ENCODE measurements at places on chromosomes 13 and 19. TPM values are rescaled to one million over a fixed set of nuclear protein-coding genes. Genes with fewer than 3 reads are reported as not detected.
A peak's percentile ranks its signal among the peaks of the same experiment; 100 is the strongest.

Gene EPSTI1
- total RNA-seq = 68.1 TPM

Gene ICAM1
- total RNA-seq = 10.7 TPM

Gene SIAH3
- not detected for total RNA-seq

GRCh38 chr13:108786456-108787200 is 157.2 kb downstream of the MYO16 start:
- no peak for DNase-seq

DNA sequence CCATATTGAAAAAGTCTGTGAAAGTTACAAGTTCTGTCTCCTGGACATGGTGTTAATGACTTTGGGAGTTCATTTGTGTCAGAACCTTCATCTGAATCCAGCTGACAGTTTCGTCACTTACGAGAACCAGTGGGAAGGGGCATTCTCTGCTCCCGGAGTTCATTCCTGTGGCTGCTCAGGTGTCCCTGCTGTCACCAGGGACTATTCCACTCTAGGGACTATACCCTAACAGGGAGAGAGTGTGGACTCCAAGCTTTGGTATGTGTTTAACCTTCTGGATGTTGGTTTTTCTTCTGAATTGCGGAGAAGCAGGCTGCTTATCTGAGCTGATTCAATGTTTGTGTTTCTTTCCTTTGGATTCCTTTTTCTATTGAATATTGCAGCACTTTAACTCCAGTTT is 12.4 kb upstream of the ZNF709 start:
- DNase-seq = no peak

DNA sequence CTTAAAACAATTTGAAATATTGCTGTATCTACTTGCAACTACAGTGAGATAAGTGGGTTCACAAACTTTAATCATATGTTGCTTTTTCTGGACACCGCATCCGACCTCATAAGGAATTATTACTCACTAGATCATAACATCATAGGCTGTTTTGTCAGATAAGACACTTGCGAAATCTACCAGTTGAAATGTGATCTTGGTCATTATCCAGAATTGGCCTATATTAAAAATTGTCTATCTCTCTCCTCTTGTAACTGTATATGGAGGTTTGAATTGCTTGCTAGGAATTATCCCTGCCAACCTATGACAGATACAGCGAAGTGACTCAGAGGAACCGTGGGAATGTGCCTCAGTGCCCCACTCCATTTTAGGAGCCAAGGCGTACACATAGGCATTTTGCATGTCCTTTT is 117.0 kb upstream of the POSTN start:
- DNase-seq = no peak

- DNase-seq = no peak
These were observed 153.8 kb upstream of the SOX1 start for GRCh38 chr13:111912991-111913760.

- no peak for DNase-seq
These were observed 31.6 kb downstream of the AP1M1 start for GRCh38 chr19:16229322-16229641.

- no peak for DNase-seq
These were observed 17.3 kb upstream of the CACNG8 start for GRCh38 chr19:53945441-53945840.

- DNase-seq = peak; percentile 23
These were observed 38.4 kb downstream of the ACTN4 start for GRCh38 chr19:38685666-38686529.

DNA sequence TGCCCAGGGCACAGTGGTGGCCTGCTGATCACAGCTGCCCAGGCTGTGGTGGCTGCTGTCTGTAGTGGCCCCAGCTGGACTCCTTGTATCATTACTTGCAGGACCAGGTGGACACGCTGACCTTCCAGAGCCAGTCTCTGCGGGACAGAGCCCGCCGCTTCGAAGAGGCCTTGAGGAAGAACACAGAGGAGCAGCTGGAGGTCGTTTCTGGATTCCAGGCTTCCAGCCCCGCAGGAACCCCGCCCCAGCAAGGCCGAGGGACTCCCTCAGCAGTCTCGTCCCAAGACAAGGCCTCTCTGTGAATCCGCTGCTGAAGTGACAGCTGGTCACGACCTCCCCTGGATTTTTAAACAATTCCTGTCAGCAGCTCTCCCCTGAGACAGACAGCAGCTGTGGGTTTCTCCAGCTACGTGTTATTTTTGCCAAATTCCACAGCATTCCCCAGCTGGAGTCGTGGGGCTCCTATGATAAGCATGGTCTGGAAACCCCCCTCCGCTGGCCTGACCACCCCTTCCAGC is 98.3 kb downstream of the SLC7A1 start:
- no peak for DNase-seq

DNA sequence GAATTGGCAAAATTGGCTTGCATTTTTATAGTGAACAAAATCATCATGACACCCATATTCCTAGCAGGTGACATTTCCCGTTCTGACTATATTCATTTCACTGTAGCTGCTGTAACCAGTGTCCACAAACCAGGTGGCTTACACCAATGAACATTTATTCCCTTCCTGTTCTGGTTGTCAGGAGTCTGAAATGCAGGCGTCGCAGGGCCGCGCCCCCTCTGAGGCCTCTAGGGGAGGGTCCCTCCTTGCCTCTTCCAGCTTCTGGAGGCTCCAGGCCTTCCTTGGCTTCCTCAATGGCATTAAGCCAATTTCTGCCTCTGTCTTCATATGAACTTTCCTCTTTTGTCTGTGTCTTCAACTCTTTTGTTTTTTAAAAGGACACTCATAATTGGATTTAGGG is 6.5 kb upstream of the RLN3 start:
- DNase-seq = no peak

All from activated CD8-positive, alpha-beta T cell treated with anti-CD3 and anti-CD28 coated beads, Interleukin-2, amount 10 ng/mL, durations not matched to agents 7 days and 5 days (primary cell).